ENCODE measurements at places on chromosomes 3 and 15.
A peak's percentile ranks its signal among the peaks of the same experiment; 100 is the strongest.

DNA sequence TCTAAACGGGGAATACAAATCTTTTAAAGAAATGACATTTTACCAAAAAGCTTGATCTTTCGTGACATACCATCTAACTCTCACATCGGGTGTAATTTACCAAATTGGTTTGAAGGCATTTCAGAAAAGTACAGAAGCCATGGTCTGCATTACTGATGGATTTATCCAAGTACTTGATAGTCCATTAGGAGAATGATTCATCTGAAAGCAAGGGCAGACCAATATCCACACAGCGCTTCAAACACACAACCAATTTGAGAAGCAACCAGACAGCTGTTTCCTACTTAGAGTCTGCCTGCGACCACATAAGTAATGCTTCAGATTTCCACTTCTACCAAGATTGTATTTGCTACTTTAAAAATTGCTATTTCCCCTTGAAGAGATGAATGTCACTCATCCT, 697.6 kb upstream of the ALCAM start:
- DNase-seq, result no peak

- DNase-seq, result peak; percentile 74
Observed at GRCh38 chr15:90058308-90058707, 44.0 kb downstream of the IDH2 start.

DNA sequence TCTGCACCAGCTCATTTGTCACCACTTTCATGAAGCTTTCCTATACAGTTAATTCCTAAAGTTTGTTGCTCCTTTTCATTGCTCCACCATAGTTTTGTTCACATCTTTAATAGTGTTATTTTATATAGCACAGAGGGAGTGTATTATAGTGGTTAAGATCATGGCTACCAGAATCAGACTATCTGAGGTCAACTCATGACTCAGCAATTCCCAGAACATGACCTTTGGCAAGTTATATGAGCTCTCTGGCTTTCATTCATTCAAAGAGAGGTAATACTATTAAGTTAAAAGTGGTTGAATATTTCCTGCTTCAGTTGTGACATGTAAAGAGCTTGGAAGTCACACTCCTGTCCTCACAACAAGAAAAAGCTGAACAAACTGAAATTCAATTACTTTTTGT, 1073.5 kb downstream of the NAALADL2 start:
- no peak for DNase-seq

DNA sequence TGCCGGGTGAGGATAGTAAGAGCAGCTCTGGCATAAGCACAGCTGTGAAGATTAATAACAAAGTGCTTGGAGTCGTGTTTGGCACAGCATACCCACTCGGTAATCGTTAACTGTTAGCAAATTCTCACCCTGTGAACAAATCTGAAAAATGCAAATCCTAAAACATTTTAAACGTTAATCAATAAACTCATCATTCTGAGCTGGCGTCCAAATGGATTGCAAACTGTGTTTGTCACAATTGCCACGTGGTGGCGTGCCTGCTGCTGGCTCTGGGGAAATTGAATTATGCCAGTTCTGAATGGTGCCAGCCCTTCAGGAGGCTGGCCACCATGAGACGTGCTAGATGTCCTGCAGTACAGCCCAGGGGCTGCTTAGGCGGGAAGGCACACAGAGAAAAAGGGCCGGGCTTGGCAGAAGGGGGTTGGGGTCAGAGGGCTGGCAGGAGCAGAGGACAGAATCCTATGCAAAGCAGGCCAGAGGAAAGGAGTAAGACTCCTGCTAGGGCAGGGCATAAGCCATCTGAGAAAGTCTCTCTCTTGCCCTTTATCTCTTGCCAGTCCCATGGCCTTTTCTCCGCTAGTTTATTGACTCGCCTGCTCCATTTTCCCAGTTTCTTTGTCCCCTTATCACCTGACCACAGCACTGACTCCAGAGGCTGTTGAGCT, 22.1 kb upstream of the POLG start:
- DNase-seq, result peak; percentile 30

DNA sequence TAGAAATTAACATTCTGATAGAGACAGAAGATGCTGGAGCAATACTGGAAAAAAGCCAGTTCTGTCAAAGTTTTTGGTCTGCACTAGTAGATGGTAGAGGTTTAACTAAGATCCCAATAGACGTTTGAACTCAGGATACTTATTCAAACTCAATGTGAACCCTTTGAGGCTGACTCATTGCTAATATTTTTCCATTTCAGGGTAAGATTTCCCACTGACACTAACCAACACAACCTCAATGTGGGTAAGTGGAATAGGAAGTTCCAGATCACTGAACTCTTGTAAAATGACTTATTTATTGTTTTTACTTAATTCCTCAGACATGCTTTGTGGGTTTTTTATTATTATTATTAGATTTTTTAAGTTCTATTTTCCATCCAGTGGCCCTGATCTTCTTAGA, 1024.8 kb downstream of the EPHA3 start:
- no peak for DNase-seq

- peak; percentile 52 for DNase-seq
Observed at GRCh38 chr3:12352253-12352652, 63.4 kb downstream of the PPARG start.

DNA sequence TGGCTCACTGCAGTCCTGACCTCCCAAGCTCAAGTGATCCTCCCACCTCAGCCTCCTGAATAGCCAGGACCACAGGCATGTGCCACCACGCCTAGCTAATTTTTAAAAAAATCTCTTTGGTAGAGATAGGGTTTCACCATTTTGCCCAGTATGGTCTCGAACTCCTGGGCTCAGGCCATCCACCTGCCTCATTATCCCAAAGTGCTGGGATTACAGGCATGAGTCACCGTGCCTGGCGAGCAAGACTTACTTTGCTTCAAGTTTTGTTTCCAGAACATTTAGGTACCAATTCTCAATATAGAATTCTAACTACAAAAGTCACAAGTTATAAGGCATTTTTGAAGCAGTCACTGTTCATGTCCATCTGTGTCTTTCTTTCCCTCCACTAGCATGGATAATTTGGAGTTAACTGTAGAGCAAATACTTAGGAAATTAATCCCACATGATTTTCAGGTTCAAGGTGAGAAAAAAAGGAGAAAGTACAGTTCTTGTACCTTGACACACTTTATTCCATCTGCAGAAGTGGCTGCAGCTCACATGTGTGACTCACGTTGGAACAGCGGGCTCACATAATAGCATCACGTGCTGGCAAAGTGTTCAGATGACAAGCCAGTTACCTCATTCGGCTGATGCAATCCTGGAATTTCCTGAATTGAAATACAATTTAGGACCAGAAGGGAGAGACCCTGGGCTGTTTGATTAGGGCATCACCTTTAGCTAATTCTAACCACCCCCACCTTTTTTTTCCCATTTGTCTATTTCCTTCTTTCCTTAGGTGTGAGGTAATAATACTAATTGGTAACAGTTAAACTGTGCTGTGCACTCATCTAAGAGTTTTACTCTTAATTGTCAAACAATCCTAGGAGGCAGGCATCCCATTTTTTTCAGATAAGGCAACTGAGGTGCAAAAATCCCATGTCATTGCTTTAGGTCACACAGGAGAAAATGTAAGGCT, 46.9 kb upstream of the NEDD4 start:
- peak; percentile 86 for DNase-seq

- no peak for DNase-seq
Observed at GRCh38 chr3:37139567-37140052, 34.8 kb downstream of the LRRFIP2 start.

DNA sequence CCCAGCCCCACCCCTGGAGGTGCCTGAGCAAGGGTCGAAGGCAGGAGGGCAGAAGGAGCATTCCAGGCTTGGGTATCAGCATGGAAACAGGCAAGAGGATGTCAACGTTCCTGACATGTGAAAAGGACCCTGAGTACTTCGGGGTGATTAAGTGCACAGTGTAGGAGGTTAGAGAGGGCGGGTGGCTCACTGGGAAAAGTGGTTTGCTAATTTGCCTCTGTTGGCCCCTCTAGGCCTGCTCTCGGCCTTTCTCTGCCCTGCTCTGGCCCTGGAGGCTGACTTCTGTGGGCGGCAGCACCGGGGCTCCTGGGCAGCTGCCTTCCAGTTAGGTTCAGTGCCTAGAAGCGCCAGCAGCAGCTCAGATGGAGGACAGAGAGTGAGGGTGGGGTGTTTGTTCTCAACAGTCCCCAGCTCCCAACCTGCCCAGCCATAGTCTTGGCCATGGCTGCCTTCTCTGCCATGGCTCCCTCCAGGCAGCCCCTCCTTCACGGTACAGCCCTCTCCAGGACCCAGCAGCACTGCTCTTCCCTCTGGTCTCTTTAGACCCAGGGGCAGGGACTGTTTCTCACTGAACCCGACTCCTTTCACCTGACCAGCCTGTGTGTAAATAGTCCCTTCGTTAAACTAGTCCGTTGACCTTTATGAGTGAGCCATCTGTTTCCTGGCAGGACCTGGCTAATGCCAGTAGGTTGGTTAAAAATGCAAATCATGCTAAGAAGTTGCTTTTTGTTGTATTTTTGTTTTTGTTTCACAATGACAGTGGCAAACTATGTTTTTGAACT, 107.1 kb upstream of the TPM1 start:
- peak; percentile 23 for DNase-seq

GRCh38 chr15:69304182-69304545, 5.5 kb downstream of the PAQR5 start:
- peak; percentile 92 for DNase-seq

DNA sequence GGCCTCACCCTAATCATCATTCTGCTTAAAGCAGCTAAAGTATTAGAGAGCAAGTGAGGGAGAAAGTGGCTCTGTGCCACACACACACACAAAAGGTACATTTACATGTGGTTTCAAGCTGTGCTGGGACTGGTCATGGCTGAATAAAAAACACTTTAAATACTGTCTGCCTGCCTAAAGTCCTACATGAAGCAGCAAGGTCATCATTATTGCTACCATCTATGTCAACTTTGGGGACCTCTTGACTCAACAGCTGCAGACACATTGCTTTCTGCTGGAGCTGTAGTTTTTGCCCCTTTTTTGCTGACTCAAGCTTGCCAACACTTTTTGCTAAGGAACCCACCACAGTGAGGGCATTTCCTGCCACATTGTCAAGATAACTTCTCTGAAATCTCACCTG, 1237.9 kb downstream of the ROBO2 start:
- no peak for DNase-seq

- no peak for DNase-seq
Observed at GRCh38 chr15:90790057-90790456, 72.9 kb downstream of the BLM start.

DNA sequence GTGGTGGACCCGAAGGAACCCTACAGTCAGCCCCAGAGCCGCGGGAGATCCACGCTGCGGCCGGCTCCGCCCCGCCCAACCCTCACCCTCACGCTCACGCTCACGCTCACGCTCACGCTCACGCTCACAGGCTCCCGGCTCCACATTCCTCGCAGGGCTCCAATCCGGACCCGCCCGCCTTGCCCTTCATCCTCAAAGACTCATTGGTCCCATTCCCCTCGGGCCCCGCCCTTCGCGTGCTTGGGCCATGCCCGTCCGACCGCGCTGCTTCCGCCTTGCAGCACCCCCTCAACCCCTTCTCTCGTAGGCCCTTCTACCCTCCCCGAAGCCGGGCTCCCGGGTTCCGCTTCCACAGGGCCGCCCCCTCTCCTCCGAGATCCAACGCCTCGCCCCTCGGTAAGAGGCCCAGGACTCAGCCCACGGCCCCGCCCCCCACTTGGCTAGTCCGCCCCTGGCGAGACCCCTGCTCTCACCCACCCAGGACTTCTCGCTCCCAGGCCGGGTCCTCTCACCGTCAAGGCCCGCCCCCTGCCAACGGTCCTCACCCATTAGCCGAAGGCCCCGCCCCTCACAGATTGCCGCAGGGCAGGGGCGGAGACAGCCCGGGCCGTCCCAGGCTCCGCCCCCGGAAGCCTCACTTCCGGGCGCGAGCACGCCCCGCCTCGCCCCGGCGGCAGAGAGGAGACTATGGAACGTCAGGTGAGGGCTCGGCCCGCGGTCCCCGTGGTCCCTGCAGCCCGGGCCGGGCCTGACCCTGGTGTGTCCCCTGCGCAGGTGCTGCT, at the start of gene APEH:
APEH (plus strand) TSS at position 637 of the 782 bp plus-strand sequence; CDS start at position 688, 51 bp downstream.
- peak; percentile 97 for DNase-seq

- no peak for DNase-seq
Observed at GRCh38 chr3:194661374-194661773, 10.6 kb downstream of the LSG1 start.

DNA sequence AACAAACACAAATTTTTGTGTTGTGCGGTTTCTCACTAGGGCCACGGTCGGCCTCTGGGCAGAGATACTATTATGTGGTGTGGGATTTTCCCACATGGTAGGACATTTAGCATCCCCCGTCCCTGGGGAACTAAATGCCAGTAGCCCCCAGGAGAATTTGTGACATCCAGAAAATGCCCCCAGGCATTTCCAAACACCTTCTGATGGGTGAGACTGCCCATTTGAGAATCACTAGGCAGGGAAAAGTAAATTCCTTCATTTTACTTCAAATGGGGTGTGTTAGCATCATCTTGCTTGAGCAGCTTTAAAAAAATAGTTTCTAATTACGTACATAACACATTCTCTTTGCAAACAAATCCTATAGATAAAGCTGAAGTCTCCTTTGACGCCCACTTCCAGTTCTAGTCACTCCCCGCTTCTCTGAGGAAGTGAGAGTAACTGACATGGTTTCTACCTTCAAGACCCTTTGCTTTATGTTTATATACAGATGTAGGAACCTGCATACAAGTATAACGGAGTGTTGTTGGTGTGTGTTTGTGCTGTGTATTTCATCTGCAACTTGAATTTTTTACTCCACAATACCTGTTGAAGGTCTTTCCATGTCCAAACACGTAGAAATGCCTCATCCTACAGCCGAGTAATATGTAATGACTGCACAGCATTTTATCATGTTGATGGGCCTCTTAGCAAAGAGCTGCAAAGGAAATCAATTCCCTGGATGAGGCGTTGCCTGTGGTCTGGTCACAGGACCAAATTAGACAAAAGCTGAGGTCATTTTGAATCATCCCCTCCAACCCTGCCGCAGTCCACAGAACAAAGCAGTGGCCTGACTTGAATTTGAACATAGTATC, 31.4 kb upstream of the ZBTB38 start:
- peak; percentile 98 for DNase-seq

DNA sequence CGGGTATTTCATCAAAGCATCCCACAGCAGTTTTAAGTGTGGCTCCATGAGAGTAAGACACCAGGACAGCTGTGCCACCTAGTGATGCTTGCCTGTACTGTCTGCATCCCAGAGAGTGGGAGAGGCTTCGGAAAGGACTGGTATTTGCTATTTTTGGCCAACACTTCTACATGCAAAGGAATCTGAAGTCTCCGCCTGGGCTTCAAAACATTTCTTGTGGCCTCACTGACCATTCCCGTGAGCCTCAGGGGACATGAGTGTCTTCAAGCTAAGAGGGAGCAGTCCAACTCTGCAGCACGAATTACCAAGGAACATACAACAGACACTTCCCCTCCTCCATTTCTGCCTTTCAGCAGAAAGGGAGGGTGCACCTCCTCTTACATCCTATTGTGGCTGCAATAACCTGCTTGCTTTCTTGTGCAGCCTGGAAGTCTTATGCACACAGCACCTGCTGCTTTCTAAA, 177.5 kb downstream of the RORA start:
- DNase-seq, result no peak

DNA sequence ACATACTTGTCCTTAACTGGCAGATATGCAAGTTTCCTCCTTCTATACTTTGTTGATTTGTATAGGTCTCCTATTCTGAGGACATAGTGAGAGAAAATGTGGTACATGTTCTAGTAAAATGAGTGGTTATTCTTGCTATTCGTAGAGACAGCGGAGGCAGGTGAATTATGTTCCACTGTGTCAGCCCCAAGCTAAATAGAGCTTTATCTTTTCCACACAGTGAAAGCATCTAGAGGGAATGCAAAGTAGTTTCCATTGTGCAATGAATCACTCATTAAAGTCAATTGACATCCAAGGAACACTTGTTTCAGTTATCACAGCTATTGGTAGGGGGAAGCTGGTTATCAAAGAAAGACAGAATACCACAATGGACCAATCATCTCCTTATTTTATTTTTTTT, 262.4 kb downstream of the NLGN1 start:
- no peak for DNase-seq

- peak; percentile 18 for DNase-seq
Observed at GRCh38 chr3:17360991-17361390, 381.4 kb downstream of the TBC1D5 start.

Measured in inflammatory macrophage treated with lipopolysaccharide for 4 hours (primary cell).